ENCODE measurements at places on chromosomes 5 and 9. TPM values are rescaled to one million over a fixed set of nuclear protein-coding genes. Genes with fewer than 3 reads are reported as not detected.

DNA sequence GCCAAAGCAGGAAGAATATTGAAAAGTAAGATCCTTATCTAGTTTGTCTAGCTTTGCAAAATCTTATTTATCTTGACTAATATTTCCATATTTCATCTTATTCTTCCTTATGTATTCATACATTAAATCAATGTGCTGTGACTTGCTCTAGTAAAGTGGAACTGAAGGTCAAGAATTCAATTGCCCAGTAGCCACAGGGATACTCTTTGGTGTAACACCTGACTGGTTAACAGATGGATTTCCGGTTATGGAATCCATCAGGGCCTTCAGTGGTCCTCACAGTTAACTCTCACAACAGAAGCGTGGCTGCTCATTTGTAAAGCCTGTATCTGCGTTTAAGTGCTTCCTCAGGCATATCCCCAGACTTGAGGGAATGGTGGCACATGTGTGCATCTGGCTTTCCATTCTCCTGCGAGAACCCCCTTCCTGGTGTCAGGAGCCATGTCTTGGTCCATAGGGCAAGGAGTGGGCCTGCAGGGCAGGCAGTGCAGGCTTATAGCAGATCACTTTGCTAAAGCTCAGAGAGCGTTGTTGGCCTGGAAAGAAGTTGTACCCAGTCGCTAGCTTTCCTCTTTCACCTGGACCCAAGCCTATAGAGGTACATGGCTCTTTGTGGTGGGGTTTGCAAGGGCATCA, 99.2 kb downstream of the HSPA4 start:
- no peak for DNase-seq

The SLCO6A1 gene
- not detected for total RNA-seq

The ITK gene
- total RNA-seq = 0.30 TPM

The ENTPD2 gene
- 0.59 TPM for total RNA-seq

- DNase-seq = no peak
Measured at GRCh38 chr5:176944268-176944667, 45.1 kb upstream of the HK3 start.

- no peak for DNase-seq
Measured at GRCh38 chr5:84682531-84682930, 297.9 kb upstream of the EDIL3 start.

- DNase-seq = no peak
Measured at GRCh38 chr9:20558566-20559016, 63.7 kb downstream of the MLLT3 start.

The CSF2 gene
- total RNA-seq = not detected

All from psoas muscle (tissue), 8 donors.